ENCODE measurements at places on chromosomes 16 and 17.

DNA sequence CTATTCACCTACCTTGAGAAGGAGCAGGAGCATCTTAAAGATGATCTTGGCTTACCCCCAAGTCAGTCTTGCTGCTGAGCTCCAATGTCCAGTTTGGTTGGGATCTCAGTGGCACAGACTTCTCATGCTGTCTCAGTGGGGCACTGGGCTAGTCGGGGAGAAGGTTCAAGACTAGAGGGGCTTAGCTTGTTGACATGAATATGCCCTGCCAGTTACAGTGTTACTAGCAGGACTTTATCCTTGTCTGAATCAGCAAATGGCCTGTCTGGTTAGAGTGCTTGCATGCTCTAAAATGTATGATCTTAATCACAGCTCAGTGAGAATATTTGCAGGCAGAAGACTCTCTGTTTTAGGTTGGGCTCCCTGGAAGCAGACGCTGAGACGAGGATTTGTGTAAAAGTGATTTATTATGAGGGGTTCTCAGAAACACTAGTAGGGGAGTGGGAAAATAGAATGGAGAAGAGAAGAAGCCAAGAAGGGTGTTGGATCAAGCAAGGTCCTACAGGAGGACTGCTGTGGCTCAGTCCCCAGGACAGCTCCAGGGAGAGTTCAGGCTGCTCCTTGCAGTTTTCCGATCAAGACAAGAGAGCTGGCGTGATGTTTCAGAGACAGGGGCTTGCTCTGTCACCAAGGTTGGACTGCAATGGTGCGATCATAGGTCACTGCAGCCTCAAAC lies 150.4 kb upstream of the HS3ST2 start:
- DNase-seq: no peak

GRCh38 chr16:19607616-19608280 lies 52.2 kb downstream of the VPS35L start:
- DNase-seq: peak; percentile 71

GRCh38 chr16:77807-78443 lies at the start of gene MPG:
Gene MPG (plus strand): TSS chr16:78225. CDS start chr16:78310, 85 bp downstream.
- DNase-seq: peak; percentile 86

GRCh38 chr17:77873500-77874302 lies 84.8 kb upstream of the TNRC6C start:
- no peak for DNase-seq

DNA sequence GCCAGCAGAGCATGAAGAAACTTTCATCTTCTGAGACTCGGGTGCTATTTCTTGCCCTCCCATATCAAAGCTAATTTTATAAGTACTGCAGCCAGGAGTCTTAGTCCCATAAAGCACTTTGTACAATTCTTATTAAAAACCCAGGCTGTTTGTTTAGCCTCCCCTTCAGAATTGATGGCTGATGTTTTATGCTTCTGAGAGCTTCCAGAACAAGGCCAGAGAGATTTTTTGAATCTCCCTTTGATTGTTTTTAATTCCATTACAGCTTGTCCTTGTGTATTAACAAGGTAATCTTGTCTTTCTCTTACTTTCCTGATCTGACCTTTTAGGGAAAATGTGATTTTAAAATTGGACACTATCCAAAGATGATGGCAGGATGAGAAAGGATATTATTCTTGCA lies 16.3 kb downstream of the COQ7 start:
- DNase-seq: no peak
